ENCODE measurements at places on chromosomes 3 and 15. TPM values are rescaled to one million over a fixed set of nuclear protein-coding genes. Genes with fewer than 3 reads are reported as not detected.

Gene ANKUB1
- total RNA-seq: not detected

Gene AHSG
- total RNA-seq: not detected

Gene CHRFAM7A
- total RNA-seq: 16.4 TPM

Gene UQCC5
- total RNA-seq: 3.0 TPM

Gene CCDC54
- total RNA-seq: not detected

Gene CTXND1
- total RNA-seq: 0.96 TPM

Gene CGNL1
- 49.0 TPM for total RNA-seq

Gene AP4E1
- 9.2 TPM for total RNA-seq

Gene PLSCR5
- total RNA-seq: not detected

Gene ITIH3
- 0.46 TPM for total RNA-seq

Gene TERC
- total RNA-seq: 128 TPM

Gene CNBP
- 523 TPM for total RNA-seq

Gene MYLK
- total RNA-seq: 600 TPM

Gene DGKG
- total RNA-seq: 2.2 TPM

DNA sequence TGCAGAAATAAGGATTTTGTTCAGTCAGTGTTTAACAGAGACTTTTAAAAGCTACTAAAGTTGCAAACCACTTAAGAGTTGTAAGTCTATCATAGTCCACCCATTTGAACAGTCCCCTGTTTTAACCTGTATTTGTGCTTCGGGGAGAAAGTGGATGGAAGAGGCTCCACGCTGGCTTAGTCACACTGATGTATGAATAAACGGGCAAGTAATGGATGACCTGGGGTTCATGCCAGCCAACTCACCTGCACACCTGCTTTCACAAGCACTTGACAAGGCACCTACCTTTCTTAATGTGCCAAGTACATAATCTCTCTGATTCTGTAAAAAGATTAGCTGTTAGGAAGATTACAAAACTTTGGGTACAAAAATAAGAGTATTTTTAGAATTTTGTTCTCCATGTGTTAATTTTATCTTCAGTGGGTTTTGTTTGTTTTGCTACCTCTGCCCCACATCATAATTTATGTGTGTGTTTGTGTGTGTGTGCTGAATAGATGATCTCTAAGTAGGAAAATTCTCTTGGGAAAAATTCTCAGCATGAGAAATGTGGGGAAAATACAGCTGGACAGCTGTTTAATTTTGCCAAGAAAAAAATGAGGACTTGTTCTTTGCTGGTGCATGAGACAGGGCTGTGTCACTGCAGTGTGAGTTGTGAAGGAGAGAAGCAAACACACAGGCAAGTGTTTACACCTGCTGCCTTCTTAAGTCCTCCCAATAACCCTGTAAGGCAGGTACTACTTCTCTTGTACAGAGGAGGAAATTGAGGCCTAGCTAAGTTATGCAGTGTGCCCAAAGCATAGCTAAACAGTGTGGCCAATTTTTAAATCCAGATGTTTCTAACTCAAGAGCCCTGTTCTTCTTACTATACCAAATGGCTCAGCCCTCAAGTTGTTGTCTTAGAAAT lies 181.2 kb upstream of the IL12A start:
- no peaks in the 10 kb centered on the region for H3K4me1 ChIP-seq
- H3K27me3 ChIP-seq: no peaks in the 10 kb centered on the region
- no peak for DNase-seq
- no peak overlapping the region for H3K4me3 ChIP-seq

- no peak overlapping the region for H3K27ac ChIP-seq
- no peaks in the 10 kb centered on the region for H3K27me3 ChIP-seq
- DNase-seq: no peak
- no peaks in the 10 kb centered on the region for H3K36me3 ChIP-seq
- no peak overlapping the region for H3K4me3 ChIP-seq
Measured at GRCh38 chr3:144501467-144501866, 529.8 kb downstream of the DIPK2A start.

DNA sequence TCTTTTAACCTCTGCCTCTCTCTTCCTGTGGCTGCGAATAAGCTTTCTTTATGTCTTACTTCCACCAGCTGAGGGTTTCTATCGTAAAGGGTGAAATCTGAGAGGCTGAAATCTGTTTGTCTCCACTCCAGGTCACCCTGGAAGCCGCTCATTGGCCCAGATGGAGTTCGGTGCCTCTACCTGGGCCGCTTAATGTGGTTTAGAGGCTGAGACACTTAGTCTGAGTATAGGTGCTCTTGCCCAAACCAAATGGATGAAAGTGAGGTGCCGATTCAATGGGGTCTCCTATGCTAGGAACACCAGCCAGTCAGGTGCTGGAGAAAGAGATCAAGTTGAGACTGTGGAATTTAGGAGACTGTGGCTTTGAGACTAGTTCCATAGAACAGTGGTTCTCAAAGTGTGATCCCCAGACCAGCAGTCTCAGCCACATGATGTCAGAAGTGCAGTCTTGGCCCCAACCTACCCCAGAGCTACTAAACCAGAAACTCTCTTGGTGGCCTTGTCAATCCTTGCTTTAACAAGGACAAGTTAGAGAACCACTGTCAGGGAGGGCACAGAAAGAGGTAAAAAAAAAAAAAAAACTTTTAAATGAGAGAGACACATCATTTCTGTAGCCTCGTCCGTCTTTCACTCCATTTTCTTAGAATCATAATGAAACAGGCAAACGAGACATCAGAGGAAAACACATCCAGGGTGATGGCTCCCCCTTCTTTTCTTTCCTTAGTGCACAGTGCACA lies 54.9 kb upstream of the CCR2 start:
- H3K27ac ChIP-seq: no peak overlapping the region
- no peaks in the 10 kb centered on the region for H3K36me3 ChIP-seq
- no peaks in the 10 kb centered on the region for H3K4me1 ChIP-seq
- H3K4me3 ChIP-seq: no peak overlapping the region
- DNase-seq: no peak

DNA sequence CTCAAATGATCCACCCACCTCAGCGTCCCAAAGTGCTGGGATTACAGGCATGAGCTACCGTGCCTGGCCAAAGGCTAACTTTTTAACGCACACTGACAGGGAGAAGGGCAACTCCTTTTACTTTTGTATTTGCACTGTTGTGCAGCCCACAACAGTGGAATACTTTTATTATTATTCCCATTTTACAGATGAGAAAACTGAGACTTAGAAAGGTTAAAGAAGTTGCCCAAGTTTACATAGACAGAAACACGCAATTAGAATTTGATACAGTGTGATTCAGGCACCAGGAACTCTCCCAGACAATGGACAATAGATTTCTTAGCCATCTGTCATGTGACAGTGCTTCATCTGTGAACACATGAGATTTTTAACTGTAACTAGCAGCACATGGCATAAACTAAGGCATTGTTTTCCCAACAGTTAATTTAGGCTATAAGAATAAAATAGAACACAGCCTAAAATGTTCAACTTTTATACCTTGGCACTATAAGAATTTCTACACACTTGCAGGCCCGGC lies 18.8 kb downstream of the STAG1 start:
- no peak overlapping the region for H3K4me3 ChIP-seq
- no peaks in the 10 kb centered on the region for H3K4me1 ChIP-seq
- H3K27me3 ChIP-seq: no peaks in the 10 kb centered on the region
- no peak overlapping the region for H3K27ac ChIP-seq

DNA sequence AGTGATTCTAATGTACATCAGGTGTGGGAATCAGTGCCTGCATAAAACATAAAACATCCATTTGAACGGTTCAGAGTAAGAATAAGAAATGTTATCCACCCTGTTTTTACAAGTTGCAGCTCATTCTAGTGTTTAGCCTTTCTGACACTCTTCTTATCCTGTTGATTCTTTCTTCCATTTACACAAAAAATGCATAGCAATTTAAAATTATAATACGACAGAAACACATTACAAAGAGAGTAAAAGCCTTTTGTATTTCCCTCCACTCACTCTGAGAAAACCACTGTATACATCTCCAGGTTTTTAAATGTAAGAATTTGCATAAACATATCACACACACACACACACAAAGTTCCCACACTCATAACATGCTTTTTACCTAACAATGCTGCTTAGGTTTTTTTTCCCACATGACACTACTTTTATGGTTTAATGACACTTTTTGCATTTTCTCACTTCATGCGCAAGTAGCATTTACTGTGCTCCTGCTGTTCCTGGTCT lies 199.8 kb downstream of the CNTN6 start:
- no peak overlapping the region for H3K4me3 ChIP-seq
- no peak overlapping the region for H3K27ac ChIP-seq
- no peaks in the 10 kb centered on the region for H3K27me3 ChIP-seq

GRCh38 chr3:66456711-66457173 lies 44.1 kb downstream of the LRIG1 start:
- no peaks in the 10 kb centered on the region for H3K36me3 ChIP-seq
- H3K27me3 ChIP-seq: no peaks in the 10 kb centered on the region
- DNase-seq: no peak

GRCh38 chr15:79243723-79244122 lies 38.8 kb upstream of the ANKRD34C start:
- no peaks in the 10 kb centered on the region for H3K4me1 ChIP-seq
- no peak for DNase-seq
- H3K36me3 ChIP-seq: no peaks in the 10 kb centered on the region

GRCh38 chr3:73868688-73869315 lies 244.1 kb upstream of the PDZRN3 start:
- H3K36me3 ChIP-seq: no peaks in the 10 kb centered on the region
- H3K4me1 ChIP-seq: no peaks in the 10 kb centered on the region
- no peaks in the 10 kb centered on the region for H3K27me3 ChIP-seq

DNA sequence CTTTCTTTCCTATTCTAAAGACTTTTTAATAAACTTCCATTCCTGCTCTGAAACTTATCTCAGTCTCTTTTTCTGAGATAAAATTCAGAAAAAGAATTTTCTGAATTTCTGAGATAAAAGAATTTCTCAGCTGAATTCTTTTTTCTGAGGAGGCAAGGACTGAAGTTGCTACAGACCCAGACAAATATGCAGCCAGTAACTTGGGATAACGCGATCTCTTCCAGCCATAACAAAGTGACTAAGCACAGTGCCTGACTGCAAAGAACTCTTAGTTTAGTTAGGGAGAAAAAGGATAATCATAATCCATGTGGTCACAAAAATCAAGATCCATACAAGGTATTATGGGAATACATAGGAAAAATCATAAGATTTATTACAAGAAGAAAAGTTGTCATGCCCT lies 222.0 kb upstream of the GAP43 start:
- H3K4me3 ChIP-seq: no peak overlapping the region
- H3K4me1 ChIP-seq: no peaks in the 10 kb centered on the region
- no peak for DNase-seq
- H3K27ac ChIP-seq: no peak overlapping the region

DNA sequence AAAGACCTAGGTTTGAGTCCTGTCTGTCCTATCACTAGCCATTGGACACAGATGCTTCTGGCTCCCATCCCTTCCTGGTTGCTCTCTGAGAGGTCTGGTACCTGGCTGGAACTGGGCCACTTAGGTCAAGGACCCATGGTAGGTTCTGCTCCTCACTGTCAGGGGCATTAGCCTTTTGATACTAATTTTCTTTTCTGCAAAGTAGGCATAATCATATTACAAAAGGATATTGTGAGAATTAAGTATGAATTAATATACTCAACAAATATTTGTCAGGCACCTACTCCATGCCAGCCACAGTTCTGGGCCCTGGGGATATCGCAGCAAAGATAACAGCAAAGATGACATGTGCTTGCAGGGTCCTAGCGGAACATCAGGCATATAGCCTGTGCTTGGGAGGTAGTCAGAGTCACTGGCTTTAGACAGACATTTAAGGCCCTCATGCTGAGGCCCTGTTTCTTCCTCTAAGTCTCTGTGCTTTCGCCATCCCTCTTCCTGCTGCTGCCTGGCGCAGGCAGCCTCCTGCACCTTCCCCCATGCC lies 25.6 kb upstream of the LCTL start:
- no peak overlapping the region for H3K4me3 ChIP-seq
- no peaks in the 10 kb centered on the region for H3K27me3 ChIP-seq
- no peak overlapping the region for H3K27ac ChIP-seq
- DNase-seq: no peak
- H3K4me1 ChIP-seq: no peaks in the 10 kb centered on the region

- no peak overlapping the region for H3K4me3 ChIP-seq
- no peaks in the 10 kb centered on the region for H3K27me3 ChIP-seq
- DNase-seq: no peak
Measured at GRCh38 chr3:65052101-65052500, 364.3 kb upstream of the ADAMTS9 start.

- no peak for DNase-seq
- no peak overlapping the region for H3K27ac ChIP-seq
- H3K36me3 ChIP-seq: no peaks in the 10 kb centered on the region
- no peaks in the 10 kb centered on the region for H3K4me1 ChIP-seq
- H3K4me3 ChIP-seq: no peak overlapping the region
Measured at GRCh38 chr3:21912711-21913110, 161.7 kb upstream of the ZNF385D start.

DNA sequence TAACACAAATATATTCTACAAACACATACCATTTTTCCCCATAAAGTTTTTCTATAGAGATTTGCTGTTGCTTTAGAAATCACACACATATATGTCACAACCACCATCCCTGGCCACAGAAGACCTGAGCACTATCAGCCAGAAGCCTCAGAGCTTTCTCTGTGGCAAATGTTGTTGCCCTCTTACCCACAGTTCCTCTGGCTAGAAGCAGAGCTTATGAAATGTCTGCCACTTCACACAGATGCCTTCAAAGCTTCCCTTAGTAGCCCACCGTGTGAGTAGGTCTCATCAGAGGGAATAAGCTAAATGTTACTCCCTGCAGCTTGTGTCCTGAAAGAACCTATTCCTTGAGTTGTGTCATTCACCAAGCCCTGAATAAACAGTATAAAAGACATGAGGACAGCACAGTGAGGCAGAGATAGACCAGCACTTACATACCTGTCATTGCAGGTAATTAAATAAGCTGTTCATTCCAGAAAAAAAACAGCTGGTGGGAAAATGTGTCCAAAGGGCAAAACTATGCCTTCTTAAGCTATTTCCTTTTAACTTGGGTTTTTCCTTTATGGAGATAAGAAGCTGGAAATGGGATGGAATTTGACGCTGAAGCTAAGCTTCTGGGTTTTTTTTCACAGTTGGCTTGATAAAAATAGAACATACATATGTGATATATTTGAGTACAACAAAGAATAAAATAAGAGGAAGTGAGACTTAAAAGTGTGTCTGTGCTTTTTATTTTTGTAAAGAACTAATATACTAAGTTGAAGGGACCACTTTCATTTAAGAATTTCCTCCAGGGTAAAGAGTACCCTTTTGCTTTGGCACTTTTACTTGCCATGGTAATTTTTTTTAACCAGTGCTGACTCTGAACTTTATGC lies 391.4 kb downstream of the KCNH8 start:
- H3K27ac ChIP-seq: no peak overlapping the region
- DNase-seq: no peak
- H3K4me1 ChIP-seq: no peaks in the 10 kb centered on the region
- no peaks in the 10 kb centered on the region for H3K27me3 ChIP-seq

GRCh38 chr3:124092811-124093210 lies 100.9 kb upstream of the ROPN1 start:
- no peak for DNase-seq
- H3K4me3 ChIP-seq: no peak overlapping the region
- H3K4me1 ChIP-seq: no peaks in the 10 kb centered on the region
- H3K36me3 ChIP-seq: no peaks in the 10 kb centered on the region

- H3K4me1 ChIP-seq: no peaks in the 10 kb centered on the region
- no peak overlapping the region for H3K27ac ChIP-seq
- no peaks in the 10 kb centered on the region for H3K36me3 ChIP-seq
Measured at GRCh38 chr15:82798104-82798503, 7.8 kb downstream of the FSD2 start.

GRCh38 chr3:129482721-129483120 lies 42.7 kb downstream of the IFT122 start:
- H3K27ac ChIP-seq: no peak overlapping the region
- no peak for DNase-seq
- H3K4me1 ChIP-seq: no peaks in the 10 kb centered on the region
- no peak overlapping the region for H3K4me3 ChIP-seq
- no peaks in the 10 kb centered on the region for H3K36me3 ChIP-seq
- no peaks in the 10 kb centered on the region for H3K27me3 ChIP-seq
